SK-MEL-5 (cell line): ENCODE measurements at places on chromosomes 2 and 18. TPM values are rescaled to one million over a fixed set of nuclear protein-coding genes. Genes with fewer than 3 reads are reported as not detected.

The PLGLB1 gene
- total RNA-seq: 1.7 and 2.2 TPM in 2 replicates

The TIA1 gene
- 66.5 and 78.0 TPM in 2 replicates for total RNA-seq

GRCh38 chr2:239302083-239302807 is 98.6 kb downstream of the HDAC4 start:
- no peak for DNase-seq

DNA sequence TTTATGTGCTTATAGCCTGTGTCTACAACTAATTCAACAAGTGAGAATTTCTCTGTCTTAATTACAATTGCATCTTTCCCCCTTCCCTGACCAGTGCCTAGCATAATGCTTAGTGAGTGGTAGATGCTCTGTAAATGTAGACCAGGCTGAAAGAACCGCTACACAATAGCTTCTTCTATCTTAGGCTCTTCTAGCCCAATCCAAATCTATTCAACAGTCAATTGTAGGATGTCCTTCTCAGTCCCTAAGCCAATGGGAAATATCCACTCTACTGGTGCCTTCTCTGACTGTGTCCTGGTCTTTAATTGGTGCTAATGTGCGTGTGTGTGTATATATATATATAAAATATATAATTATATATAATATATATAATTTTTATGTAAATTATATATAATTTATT is 34.1 kb upstream of the GCC2 start:
- DNase-seq: no peak

- no peak for DNase-seq
These were observed 16.5 kb downstream of the BIN1 start for GRCh38 chr2:127090281-127091120.

- DNase-seq: peak; percentile 11
These were observed 448.1 kb downstream of the TSN start for GRCh38 chr2:122203523-122203922.

DNA sequence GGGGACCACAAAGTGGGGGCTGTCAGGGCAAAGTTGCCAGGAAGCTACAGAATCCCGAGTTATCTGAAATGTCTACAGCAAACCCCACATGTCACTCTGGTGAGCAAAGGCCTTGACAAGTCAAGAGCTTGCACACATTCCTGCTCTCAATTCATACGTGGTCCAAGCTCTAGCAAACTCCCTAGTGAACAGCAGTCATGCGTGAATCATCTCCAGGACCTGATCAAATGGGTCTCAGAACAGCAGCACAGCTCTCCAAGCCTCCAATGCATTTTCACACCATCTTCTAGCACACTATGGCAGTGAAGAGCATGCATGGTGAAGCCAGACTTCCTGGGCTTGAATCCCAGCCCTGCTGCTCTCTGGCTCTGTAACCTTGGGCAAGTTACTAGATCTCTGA is 68.5 kb downstream of the MYO5B start:
- DNase-seq: no peak

GRCh38 chr2:46042711-46043110 is 254.5 kb upstream of the EPAS1 start:
- DNase-seq: no peak

The ELP2 gene
- 174 and 208 TPM in 2 replicates for total RNA-seq

- no peak for DNase-seq
These were observed 166.0 kb downstream of the ARL4C start for GRCh38 chr2:234330902-234331301.

- DNase-seq: no peak
These were observed 776.1 kb upstream of the ID2 start for GRCh38 chr2:7905756-7906155.

DNA sequence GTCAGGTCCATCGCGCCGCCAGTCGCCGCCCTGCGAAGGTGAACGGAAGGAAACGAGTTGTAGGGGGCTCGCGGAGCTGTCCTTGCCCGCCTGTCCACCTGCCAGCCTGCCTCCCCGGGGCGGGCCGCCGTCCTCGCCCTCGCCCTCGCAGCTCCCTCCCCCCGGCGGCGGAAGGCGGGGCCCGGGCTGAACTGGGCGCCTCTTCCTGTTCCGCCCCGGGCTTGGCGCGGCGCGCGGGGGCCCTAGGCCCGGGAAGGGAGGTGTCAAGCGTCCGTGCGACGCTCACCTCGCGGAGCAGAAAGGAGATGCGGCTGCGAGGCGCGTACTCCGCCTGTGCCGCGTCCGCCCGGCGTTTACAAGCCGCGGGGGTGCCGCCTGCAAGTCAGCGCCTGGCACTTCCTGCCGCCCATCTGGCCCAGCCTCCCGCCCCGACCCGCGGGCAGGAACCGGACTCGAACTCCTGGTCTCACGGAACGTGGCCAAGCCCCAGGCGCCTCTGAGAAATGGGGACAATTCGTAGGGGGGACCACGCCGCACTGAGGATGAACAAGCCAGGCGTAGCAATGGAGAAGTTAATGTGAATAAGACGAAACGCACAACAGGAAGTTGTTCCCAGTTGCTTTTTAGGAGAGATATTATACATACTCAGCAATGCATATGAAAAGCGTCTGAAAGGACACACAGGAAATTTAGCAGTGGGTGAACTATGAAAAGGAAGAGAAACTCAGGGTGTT is at the start of gene CNPPD1:
TSS of gene CNPPD1 (minus strand) at position 108 of the 734 bp plus-strand sequence. CDS start at position 11, 97 bp downstream.
- DNase-seq: peak; percentile 78
